ENCODE measurements at places on chromosomes 16 and 17.

- DNase-seq, result no peak
Measured at GRCh38 chr16:57610611-57611010, 17.8 kb upstream of the ADGRG1 start.

DNA sequence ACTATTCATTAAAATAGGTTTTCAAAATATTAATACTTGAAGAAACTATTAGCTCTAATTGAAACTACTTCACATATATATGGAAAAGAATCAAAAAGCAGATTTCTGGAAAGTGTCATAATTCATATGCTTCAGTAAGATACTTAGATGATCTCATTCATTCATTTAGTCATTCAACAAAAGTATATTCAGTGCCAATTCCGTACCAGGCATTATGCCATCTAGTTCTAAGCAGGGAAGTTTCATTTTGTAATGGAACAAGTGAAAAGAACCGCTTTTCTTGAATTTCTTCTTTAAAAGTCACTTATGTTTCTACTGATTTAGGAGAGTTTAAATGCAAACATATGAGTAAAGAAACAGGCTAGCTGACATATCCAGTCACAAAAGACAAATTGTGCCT, 118.3 kb upstream of the FAM20A start:
- DNase-seq, result no peak

DNA sequence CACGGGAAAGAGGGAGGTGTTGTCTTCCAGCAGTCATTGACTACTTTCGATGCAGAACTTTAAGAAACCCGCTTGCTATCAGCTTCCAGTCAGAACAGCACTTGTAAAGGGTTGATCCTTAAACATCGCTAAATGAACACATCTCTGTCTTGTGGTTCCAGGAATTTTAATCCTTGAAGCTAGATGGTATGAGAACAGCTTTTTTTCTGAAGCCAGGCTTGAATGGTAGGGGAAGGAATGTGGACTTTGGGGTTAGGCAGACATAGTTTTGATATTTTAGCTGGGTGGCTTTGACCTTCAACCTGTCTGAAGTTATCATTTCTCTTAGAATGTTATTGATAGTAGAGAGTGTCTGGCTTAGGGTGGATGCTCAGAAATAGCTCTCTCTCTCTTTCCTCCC, 81.1 kb downstream of the RGS9 start:
- DNase-seq, result no peak

DNA sequence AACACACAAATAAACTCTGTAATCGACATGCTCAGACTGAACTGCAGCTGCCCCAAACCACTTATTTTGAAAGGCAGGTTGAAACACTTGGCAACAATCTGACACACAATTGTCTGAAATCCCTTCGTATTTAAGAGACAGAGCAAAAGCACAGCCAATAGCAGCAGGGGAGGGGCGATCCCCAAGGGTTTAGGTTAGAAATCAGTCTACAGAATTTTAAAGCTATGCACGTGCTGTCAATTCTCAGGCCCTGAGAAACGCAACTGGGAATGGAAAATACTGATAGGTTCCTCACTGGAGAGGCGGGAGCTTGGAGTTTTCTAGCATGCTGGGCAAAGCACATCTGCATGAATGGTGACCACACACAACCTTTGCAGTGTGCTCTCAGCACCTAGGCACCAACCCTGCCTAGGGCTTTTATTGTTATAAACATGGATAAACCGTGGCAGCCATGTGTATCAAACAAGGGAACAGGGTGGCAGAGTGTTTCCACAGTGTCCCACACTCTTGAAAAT, 168.0 kb downstream of the AATF start:
- no peak for DNase-seq

DNA sequence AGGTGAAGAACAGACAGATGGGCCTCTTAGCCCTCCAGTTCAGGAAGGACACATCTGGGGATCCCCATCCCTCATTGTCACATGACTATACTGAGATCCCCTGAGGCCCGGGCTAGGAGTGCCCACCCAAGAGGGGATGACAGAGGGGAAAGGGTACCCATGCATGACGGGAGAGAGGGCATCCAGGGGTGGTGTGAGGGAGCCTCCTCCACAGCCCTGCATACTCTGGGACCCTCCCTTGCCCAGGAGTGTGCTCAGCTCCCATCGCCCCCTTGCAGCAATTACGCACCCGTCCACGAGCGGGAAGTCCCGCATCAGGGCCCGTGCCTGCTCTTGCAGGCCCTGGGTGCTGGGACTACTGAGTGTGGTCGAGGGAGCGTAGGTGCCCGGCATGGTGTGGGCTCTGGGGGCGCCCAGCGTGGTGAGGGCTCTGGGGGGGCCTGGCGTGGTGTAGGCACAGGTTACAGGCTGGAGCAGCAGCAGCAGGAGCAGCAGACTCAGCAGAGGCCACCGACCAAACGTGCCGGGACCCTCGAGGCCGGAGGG, 6.5 kb downstream of the DPEP2 start:
- no peak for DNase-seq

DNA sequence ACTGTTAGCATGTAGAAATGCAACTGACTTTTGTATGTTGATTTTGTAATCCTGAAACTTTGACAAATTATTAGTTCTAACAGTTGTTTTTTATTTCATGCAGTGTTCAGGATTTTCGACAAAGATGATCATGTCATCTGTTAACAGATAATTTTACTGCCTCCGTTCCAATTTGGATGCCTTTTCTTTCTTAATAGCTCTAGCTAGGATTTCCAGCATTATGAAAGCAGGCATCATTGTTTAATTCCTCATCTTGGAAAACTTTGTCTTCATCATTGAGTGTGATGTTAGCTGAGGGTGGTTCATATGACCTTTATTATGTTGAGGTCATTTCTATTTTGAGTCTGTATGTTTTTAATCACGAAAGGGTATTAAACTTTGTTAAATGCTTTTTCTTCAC, 31.9 kb downstream of the RMI2 start:
- no peak for DNase-seq

DNA sequence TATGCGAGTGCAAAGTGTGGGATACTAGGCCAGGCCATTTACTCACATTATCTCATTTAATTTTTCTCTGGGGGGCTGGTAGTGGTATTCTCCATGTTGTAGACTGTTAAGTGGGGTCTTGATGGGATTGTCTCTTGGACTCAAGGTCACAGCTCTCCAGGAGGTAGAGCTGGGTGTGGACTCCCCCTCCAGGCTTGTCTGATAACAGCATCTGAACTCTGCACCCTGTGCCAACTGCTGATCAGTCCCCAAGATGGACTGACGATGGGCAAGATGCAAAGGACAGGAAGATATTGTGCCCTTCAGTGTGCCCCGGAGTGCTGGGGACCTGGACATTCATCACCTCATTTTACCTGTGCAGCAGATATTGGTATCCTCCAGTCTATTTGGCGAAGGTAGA, 147.8 kb downstream of the MSI2 start:
- DNase-seq, result no peak

- DNase-seq, result no peak
Measured at GRCh38 chr16:21159281-21159951, 942 bp downstream of the LDAF1 start.

GRCh38 chr16:55944377-55944802, 69.2 kb upstream of the CES5A start:
- DNase-seq, result peak; percentile 12

DNA sequence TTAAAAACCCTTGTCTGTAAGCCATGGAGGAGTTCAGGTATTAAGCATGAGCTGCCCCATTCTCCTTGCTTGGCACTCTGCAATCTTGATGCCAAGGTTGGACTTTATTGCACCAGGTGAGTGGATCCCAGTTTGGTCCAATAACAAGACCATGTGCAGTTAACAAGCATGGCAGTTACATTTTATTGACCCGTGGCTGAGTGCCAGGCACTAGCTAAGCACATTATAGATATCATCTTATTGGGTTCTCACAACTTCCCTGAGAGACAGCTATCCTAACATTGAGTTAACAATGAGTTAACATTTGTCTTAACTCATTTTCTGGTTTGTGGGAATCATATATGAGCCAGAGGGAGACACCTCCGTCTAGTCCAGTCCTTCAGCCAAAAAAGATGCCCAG, 21.8 kb downstream of the LYRM9 start:
- no peak for DNase-seq

GRCh38 chr17:79951361-79952264, 84.1 kb downstream of the TBC1D16 start:
- no peak for DNase-seq

DNA sequence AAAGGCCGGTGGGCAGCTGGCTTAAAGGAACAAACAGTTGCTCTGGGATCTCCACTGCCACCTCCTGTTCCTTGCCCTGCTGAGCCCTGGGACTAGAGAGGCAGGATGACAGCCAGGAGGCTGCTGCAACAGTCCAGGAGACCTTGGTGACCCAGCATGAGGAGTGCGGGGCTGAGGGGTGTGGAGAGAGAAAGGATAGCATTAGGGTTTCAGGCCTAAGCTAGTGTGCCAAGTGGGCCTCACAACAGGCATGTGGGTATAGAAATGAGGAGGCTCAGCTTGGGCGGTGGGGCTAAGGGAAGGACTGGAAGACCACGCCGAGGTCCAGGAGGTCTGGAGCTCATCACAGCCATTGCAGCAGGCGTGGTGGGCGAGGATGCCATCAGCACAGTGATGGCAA, 39.8 kb downstream of the SDK2 start:
- DNase-seq, result no peak

DNA sequence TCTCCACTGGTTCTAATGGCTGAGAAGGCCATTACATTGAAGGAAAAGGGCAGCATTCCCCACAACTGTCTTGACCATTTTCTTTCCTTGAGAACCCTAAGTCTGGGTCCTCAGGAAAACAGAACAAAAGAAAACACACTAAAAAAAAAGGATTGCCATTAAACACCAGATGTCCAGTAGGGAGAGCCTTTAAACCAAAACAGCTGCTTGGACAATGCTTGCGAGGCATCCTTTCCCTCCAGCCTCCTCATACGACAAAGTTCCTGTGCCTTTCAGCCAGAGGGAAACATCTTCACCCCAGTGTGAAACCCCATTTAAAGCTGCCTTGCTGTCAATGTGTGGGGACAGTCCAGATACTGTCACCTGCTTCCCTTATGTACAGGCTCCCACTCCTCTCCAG, 74.3 kb downstream of the MMD start:
- no peak for DNase-seq

GRCh38 chr16:24845726-24846547, at the start of gene SLC5A11:
TSS of gene SLC5A11 (plus strand) at chr16:24845963. CDS start at chr16:24858644, 12,681 bp downstream.
- no peak for DNase-seq

DNA sequence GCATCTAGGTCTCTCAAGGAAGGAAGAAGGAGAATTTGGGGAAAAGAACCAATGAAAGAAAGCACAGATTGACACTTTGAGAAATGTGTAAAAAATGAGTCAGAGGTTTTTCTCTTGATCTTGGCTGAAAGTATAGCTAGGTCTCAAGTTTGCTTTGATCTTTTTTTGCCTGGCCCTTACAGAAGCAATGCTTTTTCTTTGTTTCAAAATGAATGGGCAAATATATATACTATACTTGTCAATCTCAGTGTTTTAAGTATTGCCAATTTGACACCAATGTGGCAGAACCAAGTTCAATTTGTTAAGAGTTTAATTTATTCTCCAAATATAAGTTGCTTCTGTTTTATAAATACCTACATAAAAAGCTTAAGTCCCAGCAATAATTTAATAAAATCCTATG, 119.6 kb downstream of the PPM1E start:
- no peak for DNase-seq

- no peak for DNase-seq
Measured at GRCh38 chr17:51857052-51857597, 301.4 kb downstream of the CA10 start.

DNA sequence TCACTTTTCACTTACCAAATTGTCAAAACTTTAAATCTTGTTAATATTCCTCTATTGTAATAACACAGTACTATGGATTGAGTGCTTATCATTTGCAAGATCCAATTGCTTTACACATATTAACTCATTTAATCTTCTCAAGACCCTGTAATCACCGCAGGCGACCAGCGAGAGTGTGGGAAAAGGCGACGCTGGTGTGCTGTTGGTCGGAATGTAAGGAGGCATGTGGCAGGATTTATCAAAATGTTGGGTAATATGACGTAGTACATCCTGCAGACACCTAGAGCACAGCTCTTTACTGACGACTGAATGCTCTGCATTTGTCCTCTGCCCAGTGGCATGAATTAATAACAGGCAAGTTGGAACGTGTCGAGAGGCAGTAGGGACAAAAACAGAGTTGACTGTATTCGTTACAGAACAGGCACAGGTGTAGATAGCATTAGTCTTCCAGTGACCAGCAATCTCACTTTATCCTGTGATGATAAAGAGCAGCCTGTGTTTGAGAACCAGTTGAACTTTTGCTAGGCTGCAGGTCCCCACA, 80.3 kb downstream of the TNRC6C start:
- no peak for DNase-seq

DNA sequence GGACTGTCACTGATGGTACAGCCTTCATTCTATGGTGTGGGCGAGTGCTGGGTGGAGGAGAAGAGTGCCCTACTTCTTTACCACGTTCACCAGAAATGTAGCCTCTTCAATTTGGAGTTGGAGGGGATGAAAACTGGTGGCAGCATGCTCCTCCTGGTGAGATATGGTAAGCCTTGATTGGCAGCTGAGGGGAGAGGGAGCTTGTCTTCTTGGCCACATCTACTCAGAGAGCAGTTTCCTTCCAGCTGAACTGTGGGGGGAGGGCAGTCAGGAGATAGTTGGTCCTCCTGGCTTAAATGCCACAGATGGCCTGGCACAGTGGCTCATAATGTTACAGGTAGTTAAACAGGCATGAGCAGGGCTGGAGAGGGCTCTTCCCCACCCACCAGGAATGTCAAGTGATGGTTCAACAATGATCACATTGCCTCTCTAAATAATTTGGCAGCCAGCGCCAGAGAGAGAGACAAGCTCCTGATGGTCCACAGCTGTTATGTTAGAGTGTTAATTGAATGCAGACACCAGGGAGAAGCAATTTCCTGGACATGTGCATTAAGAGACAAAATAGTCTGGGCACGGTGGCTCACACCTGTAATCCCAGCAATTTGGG, 9.0 kb upstream of the MAPK3 start:
- no peak for DNase-seq

DNA sequence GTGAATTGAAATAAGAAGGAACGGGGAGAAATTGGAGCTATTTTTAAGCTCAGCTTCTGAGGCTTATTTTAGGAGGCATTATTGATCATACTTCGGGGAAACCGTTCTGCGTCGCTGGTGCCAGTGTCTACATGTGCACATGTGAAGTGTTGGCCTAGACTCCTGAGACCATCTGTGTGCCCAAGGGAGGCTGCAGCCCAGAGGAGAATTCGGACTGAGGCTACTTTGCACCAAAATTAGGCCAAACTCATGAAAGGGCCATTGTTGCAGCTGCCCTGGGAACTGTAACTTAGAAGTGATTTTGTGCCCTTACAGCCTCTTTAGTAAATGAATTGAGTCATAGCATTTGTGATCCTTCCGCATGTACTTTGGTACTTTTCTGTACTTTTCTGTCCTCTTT, 102.0 kb upstream of the NOL11 start:
- DNase-seq, result no peak
